Glutamatergic neuron (in vitro differentiated cells): ENCODE measurements at places on chromosomes 3 and 15. TPM values are rescaled to one million over a fixed set of nuclear protein-coding genes. Genes with fewer than 3 reads are reported as not detected.

CPB1 gene
- total RNA-seq, result not detected

PPP1R14D gene
- not detected for total RNA-seq

FETUB gene
- total RNA-seq, result not detected

PLSCR2 gene
- total RNA-seq, result not detected

SPATA12 gene
- not detected for total RNA-seq

GOLGA8Q gene
- not detected for total RNA-seq

RGMA gene
- total RNA-seq, result 56.6 TPM

MESP2 gene
- not detected for total RNA-seq

SEMA5B gene
- total RNA-seq, result 61.1 TPM

BHLHE40 gene
- 0.22 TPM for total RNA-seq

WNT7A gene
- not detected for total RNA-seq
